Hindlimb muscle (tissue), 1 donor: ENCODE measurements at places on chromosomes 4 and X. TPM values are rescaled to one million over a fixed set of nuclear protein-coding genes. Genes with fewer than 3 reads are reported as not detected.

SOWAHB gene
- 0.06 TPM for polyA plus RNA-seq

MGAT4D gene
- not detected for polyA plus RNA-seq

ARX gene
- polyA plus RNA-seq = 6.9 TPM

SH3D19 gene
- 26.1 TPM for polyA plus RNA-seq

CLCN5 gene
- 108 TPM for polyA plus RNA-seq
